ENCODE measurements at places on chromosomes 11 and 22. TPM values are rescaled to one million over a fixed set of nuclear protein-coding genes. Genes with fewer than 3 reads are reported as not detected.
A peak's percentile ranks its signal among the peaks of the same experiment; 100 is the strongest.

DNA sequence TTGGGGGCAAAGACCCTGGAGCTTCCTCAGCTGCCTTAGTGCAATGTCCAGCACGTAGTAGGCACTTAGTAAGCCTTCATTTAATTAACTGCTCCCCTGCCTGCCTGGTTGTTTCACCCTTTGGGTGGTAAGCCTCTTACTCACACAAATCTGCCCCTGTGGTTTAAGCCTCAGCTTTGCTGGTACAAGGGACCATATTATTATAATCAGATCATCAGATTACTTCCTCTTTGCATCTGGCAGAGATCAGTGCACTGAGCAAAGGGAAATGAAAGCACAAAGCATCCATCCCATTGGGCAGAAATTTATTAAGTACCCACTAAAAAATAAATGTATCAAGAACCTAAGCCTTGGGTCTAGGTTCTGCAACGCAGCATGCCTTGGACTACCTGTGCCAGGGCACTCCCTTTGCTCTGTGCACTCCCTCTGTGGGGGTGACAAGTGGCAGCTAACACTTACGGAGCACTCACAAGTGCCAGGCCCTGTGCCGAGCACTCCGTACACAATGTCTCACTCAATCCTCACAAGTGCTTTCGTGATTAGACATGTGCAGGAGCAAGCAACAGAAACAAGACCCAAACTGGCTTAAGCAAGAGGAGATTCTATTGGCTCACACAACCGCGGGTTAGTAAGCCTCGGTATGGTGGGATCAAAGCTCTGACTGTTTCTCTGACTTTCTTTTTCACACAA lies 34.9 kb upstream of the DAGLA start:
- no peaks in the 10 kb centered on the region for H3K4me1 ChIP-seq
- no peak for DNase-seq
- H3K27me3 ChIP-seq = peaks cover 7% of the 10 kb centered on the region
- H3K27ac ChIP-seq = no peak overlapping the region
- no peaks in the 10 kb centered on the region for H3K36me3 ChIP-seq
- H3K4me3 ChIP-seq = no peak overlapping the region

GRCh38 chr11:72584293-72584938 lies 89.8 kb downstream of the PDE2A start:
- H3K4me1 ChIP-seq = peaks cover 27% of the 10 kb centered on the region
- H3K4me3 ChIP-seq = peak overlapping the region; percentile 79
- H3K27ac ChIP-seq = peak overlapping the region; percentile 83
- peaks cover 25% of the 10 kb centered on the region for H3K27me3 ChIP-seq

GRCh38 chr11:134360050-134360835 lies 28.5 kb downstream of the GLB1L2 start:
- H3K4me3 ChIP-seq = peak overlapping the region; percentile 15
- H3K27ac ChIP-seq = no peak overlapping the region
- DNase-seq = peak; percentile 79
- H3K4me1 ChIP-seq = peaks cover 10% of the 10 kb centered on the region
- H3K36me3 ChIP-seq = no peaks in the 10 kb centered on the region

- DNase-seq = no peak
- H3K4me3 ChIP-seq = peak overlapping the region; percentile 69
- H3K4me1 ChIP-seq = peaks cover 34% of the 10 kb centered on the region
- no peaks in the 10 kb centered on the region for H3K27me3 ChIP-seq
Measured at GRCh38 chr11:128609785-128610184, 22.4 kb upstream of the ETS1 start.

- no peak overlapping the region for H3K4me3 ChIP-seq
- H3K27me3 ChIP-seq = no peaks in the 10 kb centered on the region
- H3K36me3 ChIP-seq = no peaks in the 10 kb centered on the region
- H3K27ac ChIP-seq = no peak overlapping the region
Measured at GRCh38 chr11:75450236-75450635, 17.2 kb upstream of the KLHL35 start.

- H3K27ac ChIP-seq = no peak overlapping the region
- DNase-seq = no peak
- no peaks in the 10 kb centered on the region for H3K4me1 ChIP-seq
- H3K4me3 ChIP-seq = no peak overlapping the region
Measured at GRCh38 chr22:25368271-25368670, 148.8 kb downstream of the CRYBB2 start.

The GLYATL1 gene
- total RNA-seq = not detected

- H3K27me3 ChIP-seq = peaks cover 9% of the 10 kb centered on the region
- no peak overlapping the region for H3K27ac ChIP-seq
- DNase-seq = no peak
- H3K4me3 ChIP-seq = no peak overlapping the region
- peaks cover 19% of the 10 kb centered on the region for H3K4me1 ChIP-seq
- no peaks in the 10 kb centered on the region for H3K36me3 ChIP-seq
Measured at GRCh38 chr11:111413849-111414248, 34.8 kb upstream of the POU2AF1 start.

- DNase-seq = no peak
- peaks cover 25% of the 10 kb centered on the region for H3K36me3 ChIP-seq
- H3K4me3 ChIP-seq = peak overlapping the region; percentile 64
- peak overlapping the region; percentile 74 for H3K27ac ChIP-seq
- no peaks in the 10 kb centered on the region for H3K27me3 ChIP-seq
Measured at GRCh38 chr11:67292671-67293070, 3.6 kb downstream of the ANKRD13D start.

GRCh38 chr11:69748637-69749036 lies 26.5 kb downstream of the FGF4 start:
- H3K27me3 ChIP-seq = peaks cover 13% of the 10 kb centered on the region
- H3K4me3 ChIP-seq = no peak overlapping the region
- H3K4me1 ChIP-seq = no peaks in the 10 kb centered on the region
- no peak for DNase-seq
- no peak overlapping the region for H3K27ac ChIP-seq

DNA sequence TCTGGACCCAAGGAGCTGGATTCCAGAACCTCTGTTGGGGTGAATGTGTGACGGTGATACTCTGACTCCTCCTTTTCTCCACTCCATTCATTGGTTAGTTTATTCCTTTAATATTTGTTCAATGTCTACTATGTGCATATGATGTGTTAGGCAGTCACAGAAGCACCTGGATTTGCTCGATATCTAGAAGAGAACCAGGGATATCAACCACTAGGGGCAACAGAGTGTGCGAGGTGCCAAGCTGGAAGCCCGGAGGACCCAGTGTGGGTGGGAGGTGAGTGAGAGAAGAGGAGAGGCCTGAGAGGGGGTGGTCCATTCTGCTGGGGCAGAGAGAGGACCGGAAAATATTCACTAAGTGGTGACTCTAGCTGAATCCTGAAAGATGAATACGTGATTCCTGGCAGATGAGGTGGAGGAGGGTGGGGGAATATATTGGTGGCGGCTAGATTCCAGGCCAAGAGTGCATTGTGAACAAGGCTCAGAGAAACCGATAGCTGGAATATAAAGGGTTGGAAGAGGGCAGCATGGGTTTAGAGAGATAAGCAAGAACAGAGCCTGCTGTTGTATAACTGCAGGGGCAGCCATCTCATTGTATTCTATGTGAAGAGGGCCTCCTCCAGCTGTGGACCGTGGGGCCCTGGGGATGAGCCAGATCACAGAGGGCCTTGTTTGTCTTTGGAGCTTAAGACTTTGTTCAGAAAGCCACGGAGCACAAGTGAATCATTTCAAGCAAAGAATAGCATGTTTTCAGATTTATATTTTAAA lies 6.9 kb upstream of the TIMP3 start:
- peaks cover 6% of the 10 kb centered on the region for H3K4me1 ChIP-seq
- no peaks in the 10 kb centered on the region for H3K36me3 ChIP-seq
- H3K27ac ChIP-seq = no peak overlapping the region
- peaks cover 8% of the 10 kb centered on the region for H3K27me3 ChIP-seq
- no peak for DNase-seq
- no peak overlapping the region for H3K4me3 ChIP-seq

The SPI1 gene
- total RNA-seq = 2.5 TPM

The TNKS1BP1 gene
- 3.0 TPM for total RNA-seq

The PHOX2A gene
- total RNA-seq = not detected

GRCh38 chr22:25970374-25970911 lies 198.8 kb upstream of the SEZ6L start:
- no peak for DNase-seq
- H3K27ac ChIP-seq = no peak overlapping the region
- H3K4me3 ChIP-seq = no peak overlapping the region
- peaks cover 3% of the 10 kb centered on the region for H3K4me1 ChIP-seq
- no peaks in the 10 kb centered on the region for H3K36me3 ChIP-seq
- peaks cover 32% of the 10 kb centered on the region for H3K27me3 ChIP-seq

DNA sequence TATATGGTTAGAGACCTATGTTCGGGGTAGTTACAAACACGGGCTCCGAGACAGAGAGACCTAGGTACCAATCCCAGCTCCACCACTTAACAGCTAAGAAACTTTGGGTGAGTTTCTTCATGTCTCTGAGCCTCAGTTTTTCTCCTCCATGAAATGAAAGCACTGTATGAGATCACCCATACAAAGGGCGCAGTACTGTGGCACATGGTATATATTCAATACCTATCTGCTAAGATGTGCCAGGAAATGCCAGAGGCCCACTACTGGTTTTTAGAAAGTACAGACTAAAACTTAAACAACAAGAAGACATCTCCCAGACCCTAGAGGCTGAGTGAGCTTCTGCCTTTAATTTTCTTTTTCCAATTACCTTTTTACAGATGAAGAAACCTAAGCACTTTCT lies 69.5 kb downstream of the SLC1A2 start:
- no peaks in the 10 kb centered on the region for H3K36me3 ChIP-seq
- peaks cover 5% of the 10 kb centered on the region for H3K4me1 ChIP-seq
- no peak overlapping the region for H3K4me3 ChIP-seq
- H3K27ac ChIP-seq = no peak overlapping the region

DNA sequence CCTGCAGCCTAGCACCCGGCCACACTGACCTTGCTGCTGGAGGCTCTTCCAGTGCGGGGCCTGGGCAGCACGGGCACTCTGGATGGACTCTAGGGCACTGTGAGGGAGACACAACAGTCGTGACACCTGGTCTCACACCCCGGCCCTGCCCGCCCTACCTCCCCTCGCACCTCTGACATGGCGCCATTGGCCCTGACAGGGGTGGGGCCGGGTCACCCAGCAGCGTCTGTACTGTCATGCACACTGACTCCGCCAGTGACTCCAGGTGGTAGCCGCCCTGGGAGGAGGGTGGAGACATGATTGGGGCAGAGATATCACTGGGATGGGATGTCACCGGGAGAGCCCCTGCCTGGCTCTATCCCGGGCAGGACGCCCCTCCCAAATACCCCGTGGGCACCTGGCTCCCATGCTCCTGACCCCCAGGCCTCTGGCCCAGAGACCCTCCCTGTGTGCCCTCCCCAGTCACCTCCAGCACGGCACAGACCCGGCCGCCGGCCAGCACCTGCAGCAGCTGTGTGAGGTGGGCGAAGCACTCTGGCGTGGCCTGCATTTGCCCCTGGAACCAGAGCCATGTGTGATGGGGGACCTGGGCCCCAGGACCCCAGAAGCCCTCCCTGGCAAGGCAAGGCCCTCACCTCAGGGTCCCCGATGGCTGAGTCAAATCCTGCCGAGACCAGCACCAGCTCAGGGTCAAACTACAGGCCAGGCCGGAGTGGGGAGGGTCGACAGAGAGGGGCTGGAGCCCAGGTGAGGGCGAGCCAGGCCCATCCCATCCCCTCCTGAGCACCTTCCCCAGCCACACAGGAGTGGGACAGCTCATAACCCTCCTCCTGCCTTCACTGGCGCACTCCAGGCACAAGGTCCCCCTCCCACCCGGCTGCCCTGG lies 2.6 kb downstream of the HDAC10 start:
- peaks cover 6% of the 10 kb centered on the region for H3K36me3 ChIP-seq
- no peak for DNase-seq

DNA sequence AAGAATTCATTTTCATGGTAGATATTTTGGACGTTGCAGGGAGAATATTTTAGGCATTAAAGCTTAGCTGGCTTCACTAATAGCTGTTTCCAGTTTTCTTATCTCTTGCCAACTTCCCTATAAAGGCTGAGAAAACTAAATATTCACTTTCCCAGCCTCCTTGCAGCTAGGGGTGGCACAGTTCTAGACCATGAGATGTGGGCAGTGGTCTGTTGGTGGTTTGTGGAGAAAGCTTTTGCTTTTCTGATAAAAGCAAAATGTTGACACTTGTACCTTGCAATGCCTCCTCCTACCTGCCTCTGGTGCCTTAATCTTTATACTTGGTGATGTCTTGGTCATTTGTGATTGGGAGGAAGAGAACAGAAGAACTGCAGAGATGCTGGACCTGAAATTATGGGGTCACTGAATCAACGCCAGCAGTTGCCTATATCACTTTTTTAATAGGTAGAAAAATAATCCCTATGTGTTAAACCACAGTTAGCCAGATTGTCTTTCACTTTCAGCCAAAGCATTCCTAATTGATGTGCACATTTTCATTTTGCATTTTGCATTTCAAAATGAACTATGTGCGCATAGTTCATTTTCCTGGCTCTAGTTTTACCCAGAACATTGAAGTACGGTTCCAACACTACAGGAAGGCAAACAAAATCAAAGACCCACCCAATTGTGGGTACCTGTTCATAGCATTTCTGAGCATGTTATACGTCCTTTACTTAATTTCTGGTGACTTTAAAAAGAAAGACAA lies 24.9 kb upstream of the ABTB2 start:
- no peak for DNase-seq
- H3K4me3 ChIP-seq = no peak overlapping the region
- peaks cover 7% of the 10 kb centered on the region for H3K27me3 ChIP-seq
- H3K27ac ChIP-seq = no peak overlapping the region

The C1QTNF5 gene
- not detected for total RNA-seq

DNA sequence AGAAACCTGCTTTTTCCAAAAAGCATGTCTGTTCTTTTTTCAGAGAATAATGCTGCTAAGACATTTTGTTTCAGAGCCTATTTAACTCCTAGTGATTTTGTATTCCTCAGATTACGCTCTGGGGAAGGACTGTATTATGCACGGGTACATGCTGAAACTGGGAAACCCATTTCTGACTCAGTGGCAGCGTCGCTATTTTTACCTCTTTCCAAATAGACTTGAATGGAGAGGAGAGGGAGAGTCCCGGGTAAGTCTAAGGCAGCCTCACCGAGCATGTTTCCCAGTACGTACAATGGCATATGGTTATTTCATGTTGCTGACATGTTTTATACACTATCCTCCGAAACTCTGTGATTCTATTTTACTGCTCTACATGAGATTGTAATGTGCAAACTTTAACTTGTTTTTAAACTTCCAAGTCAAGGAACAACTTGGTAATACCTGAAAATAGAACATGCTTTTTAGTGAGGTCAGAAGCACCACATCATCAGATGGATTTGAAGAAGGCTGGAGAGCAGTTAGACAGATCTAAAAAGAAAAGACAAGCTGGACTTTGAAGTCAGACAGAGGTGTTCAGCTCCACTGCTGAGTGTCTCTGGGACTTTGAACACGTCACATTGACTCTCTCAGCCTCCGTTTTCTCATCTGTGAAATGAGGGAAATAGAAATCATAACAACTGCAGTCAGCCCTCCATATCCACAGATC lies 23.7 kb upstream of the MYO18B start:
- H3K27ac ChIP-seq = no peak overlapping the region
- H3K4me1 ChIP-seq = no peaks in the 10 kb centered on the region
- DNase-seq = no peak

The APOBEC3A gene
- 3.3 TPM for total RNA-seq

- no peaks in the 10 kb centered on the region for H3K4me1 ChIP-seq
- no peak overlapping the region for H3K27ac ChIP-seq
- no peaks in the 10 kb centered on the region for H3K36me3 ChIP-seq
- no peak overlapping the region for H3K4me3 ChIP-seq
- no peak for DNase-seq
Measured at GRCh38 chr11:8375460-8375859, 111.8 kb upstream of the LMO1 start.

The NLRP6 gene
- total RNA-seq = 0.26 TPM

The ELFN2 gene
- total RNA-seq = 0.40 TPM

The MAP6 gene
- total RNA-seq = not detected

The A4GALT gene
- total RNA-seq = not detected

All from natural killer cell treated with Interleukin-12 subunit alpha and Interleukin-12 subunit beta and Interleukin-15 and Interleukin-18, amount 100 ng/mL, for 72 hours (primary cell).